ENCODE measurements at places on chromosomes 7 and 10.

GRCh38 chr7:141785706-141786552 is 4.1 kb upstream of the TAS2R5 start:
- peak; percentile 43 for DNase-seq

GRCh38 chr7:100087055-100087750 is 1.6 kb upstream of the COPS6 start:
- DNase-seq, result peak; percentile 100

DNA sequence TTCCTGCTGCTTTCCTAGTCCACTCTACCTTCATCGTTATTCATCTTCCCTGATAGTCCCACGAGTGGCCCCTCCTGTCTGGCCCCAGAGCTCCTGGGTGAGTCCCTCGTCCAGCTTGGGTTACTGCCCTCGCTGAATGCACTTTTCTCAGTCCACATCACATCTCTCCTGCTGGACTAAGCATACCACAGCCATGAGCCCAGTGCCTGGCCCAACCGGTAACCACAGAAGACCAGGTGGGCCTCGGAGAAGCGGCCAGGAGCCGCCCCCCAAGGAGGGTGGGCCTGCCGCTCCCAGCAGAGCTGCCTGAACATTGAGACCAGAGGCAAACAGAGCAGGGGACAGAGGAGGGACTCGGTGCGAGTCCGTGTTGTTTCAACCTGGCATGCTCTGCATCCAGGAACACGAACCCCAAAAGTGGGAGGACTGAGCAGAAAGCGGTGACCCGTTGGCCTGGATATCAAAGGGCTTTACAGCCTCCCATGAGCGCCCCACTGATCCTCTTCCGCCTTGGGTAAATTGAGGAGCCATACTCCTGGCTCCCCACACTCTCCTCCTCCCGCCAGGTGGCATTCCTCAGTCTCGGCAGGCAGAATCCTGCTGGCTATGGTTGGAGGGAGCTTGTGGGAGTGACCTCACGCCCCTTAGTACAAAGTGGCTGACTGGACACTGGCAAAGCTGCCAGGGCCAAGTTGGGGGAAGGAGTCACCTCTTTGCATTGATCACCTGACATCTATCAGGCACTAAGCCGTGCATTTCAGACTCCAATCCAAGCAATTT is 13.3 kb downstream of the TMEM72 start:
- DNase-seq, result no peak

GRCh38 chr7:48171202-48171601 is at the start of gene ABCA13:
ABCA13 (plus strand) TSS chr7:48171458; CDS start chr7:48171484, 26 bp downstream.
- peak; percentile 76 for DNase-seq

DNA sequence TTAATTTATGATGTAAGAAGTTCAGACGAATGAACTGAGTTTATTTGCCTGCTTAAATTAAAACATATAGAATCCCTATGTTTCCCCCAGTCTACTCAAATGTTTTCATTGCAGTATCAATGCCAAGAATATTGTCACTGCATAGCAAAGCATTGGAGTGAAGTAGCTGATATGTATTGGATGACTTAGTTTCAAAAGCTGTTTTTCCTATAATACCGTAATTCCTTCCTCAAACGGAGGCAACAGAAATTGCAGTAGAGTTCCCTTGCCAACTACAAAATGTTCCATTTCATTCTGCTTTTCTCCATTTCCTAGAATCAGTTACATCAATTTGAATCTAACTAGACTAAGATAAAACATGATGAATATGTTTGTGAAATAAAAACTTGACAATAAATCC is 174.1 kb downstream of the CNTNAP2 start:
- no peak for DNase-seq

DNA sequence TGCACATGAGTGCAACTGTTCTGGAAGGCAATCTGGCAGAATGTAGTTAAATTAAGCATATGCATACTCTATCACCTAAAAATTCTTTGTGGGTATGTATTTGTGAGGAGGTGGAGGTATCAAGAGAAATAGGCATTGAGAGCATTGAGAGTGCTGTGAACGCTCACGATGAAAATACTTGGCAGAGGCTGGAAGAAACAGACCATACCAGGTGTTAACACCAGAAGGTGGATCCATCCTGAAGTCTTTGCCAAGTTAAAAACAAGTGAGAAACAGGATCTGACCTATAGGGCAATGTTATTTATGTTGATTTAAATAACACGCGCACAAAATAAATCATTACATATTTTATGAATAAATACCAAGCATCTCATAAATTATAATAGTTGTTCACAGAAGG is 311.6 kb downstream of the PCLO start:
- DNase-seq, result no peak

DNA sequence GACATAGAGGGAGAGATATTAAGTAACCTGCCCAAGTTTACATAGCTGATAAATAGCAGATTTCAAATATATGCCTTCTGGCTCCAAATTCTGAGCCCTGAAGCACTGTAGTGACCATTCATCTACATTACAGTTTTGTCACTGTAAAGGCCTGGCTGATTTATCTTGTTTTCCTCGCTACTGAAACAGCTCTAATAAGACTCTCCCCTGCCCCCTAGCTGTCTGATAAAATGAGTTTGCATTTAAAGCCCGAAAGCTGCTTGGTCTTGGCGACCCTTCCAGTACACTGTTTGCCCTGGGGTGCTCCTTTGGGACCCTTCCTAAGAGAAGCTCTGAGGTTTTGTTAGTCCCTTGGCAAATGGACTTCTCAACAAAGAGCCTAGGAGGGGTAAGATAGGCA is 59.7 kb upstream of the RAB11FIP2 start:
- peak; percentile 11 for DNase-seq

DNA sequence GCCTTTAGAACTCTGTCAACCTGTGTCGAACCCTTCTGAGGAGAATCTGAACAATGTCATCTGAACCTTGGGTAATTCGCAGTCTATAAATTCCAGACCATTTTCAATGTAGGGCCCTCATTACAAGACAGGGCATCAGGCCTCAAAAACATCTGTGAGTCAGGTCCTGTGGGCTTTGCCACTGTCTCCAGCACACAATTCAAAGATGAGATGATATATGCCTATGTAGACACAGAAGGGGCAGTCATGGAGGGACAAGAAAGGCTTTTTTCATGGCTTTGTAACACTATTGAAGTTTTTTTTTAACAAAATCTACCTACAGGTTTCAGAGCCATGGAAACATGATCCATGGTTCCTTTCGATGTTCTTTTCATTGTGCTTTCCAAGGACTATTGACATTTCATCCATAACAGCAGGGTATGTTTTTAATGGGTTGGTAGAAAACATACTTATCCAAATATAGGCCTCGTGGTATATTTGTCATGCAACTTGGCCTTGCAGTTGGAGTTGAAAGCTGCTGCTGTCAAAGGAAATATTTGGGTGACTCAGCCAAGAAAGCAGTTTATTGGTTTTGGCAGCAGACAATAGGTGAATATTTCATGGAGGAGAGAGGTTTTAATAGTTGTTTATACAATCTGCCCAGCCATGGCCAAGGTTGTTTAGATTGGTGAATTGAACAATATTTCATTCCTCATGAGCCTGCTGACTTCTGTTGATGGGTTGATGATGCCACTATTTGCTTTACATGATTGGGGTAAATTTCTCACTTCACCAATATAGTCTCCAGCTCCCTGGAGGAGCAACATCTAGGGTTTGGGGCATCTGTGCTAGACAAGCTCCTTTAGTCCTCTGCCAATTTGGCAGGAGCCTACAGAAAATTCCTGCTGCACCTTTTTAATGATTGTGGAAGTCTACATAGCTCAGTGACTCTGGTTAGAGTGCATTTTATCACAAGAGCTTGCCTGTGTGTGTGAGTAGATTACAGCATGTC is 158.4 kb upstream of the TMEM72 start:
- peak; percentile 90 for DNase-seq

DNA sequence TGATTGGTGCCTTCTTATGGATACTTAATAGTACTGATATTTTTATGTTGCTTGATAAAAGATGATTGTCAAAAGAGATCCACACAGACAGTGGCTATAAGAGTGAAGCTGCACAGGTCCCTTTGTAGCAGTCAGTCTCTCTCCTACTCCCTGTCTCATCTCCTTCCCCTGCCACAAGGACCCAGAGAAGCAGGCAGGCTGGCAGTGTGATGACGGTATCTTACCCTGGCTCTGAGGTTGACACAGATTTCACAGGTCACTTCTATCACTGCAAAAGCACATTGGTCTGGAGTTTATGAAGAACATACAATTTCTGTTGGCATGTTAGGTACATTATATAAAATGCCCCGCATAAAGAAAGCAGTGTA is 64.4 kb upstream of the AHR start:
- DNase-seq, result no peak

All from HCEC 1CT (cell line).